ENCODE measurements at places on chromosomes 7 and 10. TPM values are rescaled to one million over a fixed set of nuclear protein-coding genes. Genes with fewer than 3 reads are reported as not detected.

DNA sequence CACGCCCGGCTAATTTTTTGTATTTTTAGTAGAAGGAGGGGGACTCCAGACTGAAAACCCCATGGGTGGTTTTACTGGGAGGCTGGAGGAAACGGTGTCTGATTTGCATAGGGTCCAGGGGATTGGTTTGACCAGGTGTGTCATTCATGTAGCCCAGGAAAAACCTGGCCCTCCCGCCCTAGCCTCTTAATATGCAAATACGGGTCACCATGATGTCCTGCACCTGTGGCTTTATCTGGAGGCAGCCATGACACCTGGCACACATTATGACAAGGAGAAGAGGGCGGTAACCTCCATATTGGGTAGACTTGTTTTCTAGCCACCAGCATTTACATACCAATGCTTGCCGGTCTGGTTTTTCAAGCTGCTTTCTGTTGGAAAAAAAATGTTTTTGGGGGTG is 68.0 kb downstream of the TRIL start:
- H3K4me3 ChIP-seq, result peak overlapping the region; percentile 27
- peak overlapping the region; percentile 25 for H3K27ac ChIP-seq
- no peaks in the 10 kb centered on the region for H3K27me3 ChIP-seq
- peak; percentile 58 for DNase-seq

Gene KCNH2
- 0.66 TPM for total RNA-seq

Gene DENND2A
- total RNA-seq, result not detected

Gene PTF1A
- not detected for total RNA-seq

Gene SPDYE8
- not detected for total RNA-seq

Gene HKDC1
- total RNA-seq, result 112 TPM

DNA sequence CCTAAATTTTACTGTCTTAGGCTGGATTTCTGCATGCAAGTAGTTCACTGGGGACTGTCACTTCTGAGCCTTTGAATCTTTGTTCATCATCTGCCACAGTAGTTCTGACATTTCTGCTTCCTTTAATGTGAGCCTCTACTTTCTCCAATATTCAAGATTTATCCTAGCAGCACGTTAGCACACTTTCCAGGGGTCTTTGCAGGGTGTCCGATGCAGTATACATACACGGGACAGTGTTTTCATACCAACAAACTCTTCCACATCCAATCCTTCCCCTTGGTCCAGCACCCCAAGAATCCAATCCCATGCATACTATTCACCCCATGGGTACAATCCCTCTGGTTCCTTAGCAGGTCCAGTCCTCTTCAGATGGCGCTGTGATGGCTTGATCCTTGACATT is 22.7 kb upstream of the NPTX2 start:
- no peak overlapping the region for H3K27ac ChIP-seq
- H3K36me3 ChIP-seq, result no peaks in the 10 kb centered on the region
- H3K27me3 ChIP-seq, result peaks cover 24% of the 10 kb centered on the region

Gene MRLN
- total RNA-seq, result not detected

Gene TMEM176A
- 6.1 TPM for total RNA-seq

DNA sequence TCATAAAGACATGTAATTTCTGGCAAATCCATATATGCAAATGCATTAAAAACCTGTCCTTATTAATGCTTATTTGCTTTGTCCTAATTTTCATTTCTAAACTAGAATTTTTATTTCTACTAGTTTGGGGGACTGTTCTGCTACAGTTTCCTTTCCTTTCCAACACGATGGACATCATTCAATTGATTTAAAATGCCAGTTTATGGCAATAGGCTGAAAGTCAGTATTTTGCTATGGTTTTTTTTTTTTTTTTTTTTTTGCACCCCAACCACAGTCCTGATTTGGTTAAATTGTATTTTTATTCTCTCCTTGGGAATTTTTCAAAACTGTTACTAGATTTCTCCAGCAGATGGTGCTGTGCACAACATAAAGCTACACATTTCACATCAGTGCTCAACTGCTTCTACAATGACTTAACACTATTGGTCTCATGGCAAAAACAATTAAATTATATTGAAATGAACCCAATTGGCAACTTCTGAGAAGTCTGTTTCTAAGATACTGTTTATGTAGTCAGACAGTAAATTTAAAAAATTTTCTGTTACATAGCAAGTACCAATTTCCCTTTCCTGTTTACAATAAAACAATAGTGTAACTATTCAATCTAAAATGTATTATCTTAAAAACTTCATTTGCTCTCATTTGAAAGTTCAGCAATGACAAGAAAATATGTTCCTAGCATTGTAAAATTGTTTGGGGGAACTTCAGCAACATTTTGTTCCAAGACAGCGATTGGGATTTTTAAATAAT is 193.8 kb upstream of the CCDC6 start:
- peaks cover 31% of the 10 kb centered on the region for H3K4me1 ChIP-seq
- H3K27ac ChIP-seq, result no peak overlapping the region
- H3K36me3 ChIP-seq, result no peaks in the 10 kb centered on the region
- no peaks in the 10 kb centered on the region for H3K27me3 ChIP-seq

GRCh38 chr7:107606303-107606702 is 26.3 kb downstream of the BCAP29 start:
- no peaks in the 10 kb centered on the region for H3K4me1 ChIP-seq
- no peak overlapping the region for H3K27ac ChIP-seq
- H3K36me3 ChIP-seq, result no peaks in the 10 kb centered on the region
- no peaks in the 10 kb centered on the region for H3K27me3 ChIP-seq

DNA sequence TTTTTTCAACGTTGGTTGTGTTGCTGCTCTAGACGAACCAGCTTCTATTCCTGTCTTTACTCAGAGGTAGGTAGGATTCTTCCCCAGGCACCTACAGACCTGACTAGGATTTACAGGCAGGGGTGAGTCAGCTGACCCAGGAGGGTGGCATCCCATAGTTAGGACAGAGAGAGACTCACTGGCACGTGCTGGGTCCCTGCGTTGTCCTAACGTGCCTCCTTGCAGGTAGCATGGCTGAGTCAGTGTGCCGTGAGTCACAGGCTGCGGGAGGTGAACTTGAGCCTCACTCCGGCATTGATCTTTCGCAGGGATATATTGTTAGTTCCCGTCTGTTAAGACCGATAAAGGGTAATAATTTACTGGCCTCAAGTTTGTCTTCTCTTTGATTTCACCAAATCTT is 96.5 kb downstream of the PFKFB3 start:
- H3K27ac ChIP-seq, result peak overlapping the region; percentile 97
- peaks cover 54% of the 10 kb centered on the region for H3K36me3 ChIP-seq
- peaks cover 89% of the 10 kb centered on the region for H3K4me1 ChIP-seq
- H3K27me3 ChIP-seq, result no peaks in the 10 kb centered on the region
- peak overlapping the region; percentile 20 for H3K4me3 ChIP-seq

DNA sequence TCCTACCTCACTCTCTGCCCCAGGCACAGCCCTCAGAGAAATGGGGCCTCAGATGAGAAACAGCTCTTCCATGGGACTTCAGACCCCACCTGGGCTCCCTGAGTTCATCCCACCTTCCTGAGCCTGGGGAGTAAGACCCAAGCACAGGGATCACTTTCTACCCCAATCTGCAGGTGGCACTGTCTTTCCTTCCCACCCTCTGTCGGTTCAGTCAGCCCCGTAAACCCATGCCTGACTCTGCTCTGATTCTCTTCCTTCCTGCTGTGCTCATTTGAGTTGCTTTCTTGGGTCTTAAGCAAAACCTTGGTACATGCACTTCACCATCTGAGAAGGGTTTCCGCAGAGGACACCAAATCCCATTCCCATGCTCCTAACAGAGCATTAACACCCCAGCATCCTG is 306.4 kb upstream of the CDC14C start:
- H3K4me1 ChIP-seq, result no peaks in the 10 kb centered on the region
- H3K27me3 ChIP-seq, result no peaks in the 10 kb centered on the region
- H3K36me3 ChIP-seq, result no peaks in the 10 kb centered on the region
- no peak overlapping the region for H3K4me3 ChIP-seq
- no peak overlapping the region for H3K27ac ChIP-seq

GRCh38 chr7:128738570-128739047 is 550 bp upstream of the CALU start:
- no peaks in the 10 kb centered on the region for H3K27me3 ChIP-seq
- peak overlapping the region; percentile 94 for H3K27ac ChIP-seq
- peak overlapping the region; percentile 97 for H3K4me3 ChIP-seq
- peaks cover 23% of the 10 kb centered on the region for H3K4me1 ChIP-seq

- H3K4me3 ChIP-seq, result no peak overlapping the region
- no peaks in the 10 kb centered on the region for H3K4me1 ChIP-seq
- no peaks in the 10 kb centered on the region for H3K27me3 ChIP-seq
- no peak overlapping the region for H3K27ac ChIP-seq
- DNase-seq, result no peak
- H3K36me3 ChIP-seq, result no peaks in the 10 kb centered on the region
These were observed 32.7 kb downstream of the DPYSL4 start for GRCh38 chr10:132219486-132219885.

Gene HOXA13
- total RNA-seq, result 1.6 TPM

DNA sequence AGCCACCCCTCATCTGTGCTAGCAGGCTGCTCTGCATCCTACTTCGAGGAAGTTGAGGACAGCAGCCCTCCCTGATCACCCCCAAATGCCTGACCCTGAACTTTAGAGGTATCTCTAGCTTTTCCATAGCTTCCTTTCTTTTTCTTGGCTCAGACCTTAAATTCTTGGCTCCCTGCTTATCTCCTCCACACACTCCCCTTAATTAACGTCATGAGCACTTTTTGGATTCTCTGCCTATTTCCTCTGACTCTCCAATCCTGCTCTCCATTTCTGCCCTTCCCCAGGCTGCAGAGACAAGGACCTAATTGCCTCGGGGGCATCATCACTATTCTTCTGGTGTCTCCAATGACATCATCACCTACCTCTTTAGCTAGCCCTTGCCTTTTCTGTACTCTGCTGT is 40.8 kb upstream of the SEC61G start:
- H3K4me3 ChIP-seq, result no peak overlapping the region
- no peak for DNase-seq
- H3K36me3 ChIP-seq, result no peaks in the 10 kb centered on the region
- no peaks in the 10 kb centered on the region for H3K4me1 ChIP-seq
- no peaks in the 10 kb centered on the region for H3K27me3 ChIP-seq

DNA sequence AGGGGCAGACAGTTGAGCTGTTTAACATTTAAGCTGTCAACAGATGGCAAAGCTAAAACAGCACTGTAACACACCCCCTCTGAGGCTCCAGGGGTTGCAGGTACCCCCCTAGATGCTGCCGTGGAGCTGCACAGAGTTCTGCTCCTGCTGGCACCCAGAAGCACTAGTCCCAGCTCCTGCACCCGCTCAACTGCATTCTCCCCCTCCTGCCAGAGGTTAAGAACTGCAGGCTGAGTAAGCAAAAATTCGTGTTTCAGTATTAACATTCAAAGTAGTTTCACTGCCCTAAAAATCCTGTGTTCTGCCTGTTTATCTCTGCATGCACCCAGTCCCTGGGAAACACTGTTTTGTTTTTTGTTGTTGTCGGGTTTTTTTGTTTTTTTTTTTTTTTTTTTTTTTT is 790.8 kb upstream of the KCND2 start:
- no peak overlapping the region for H3K4me3 ChIP-seq

DNA sequence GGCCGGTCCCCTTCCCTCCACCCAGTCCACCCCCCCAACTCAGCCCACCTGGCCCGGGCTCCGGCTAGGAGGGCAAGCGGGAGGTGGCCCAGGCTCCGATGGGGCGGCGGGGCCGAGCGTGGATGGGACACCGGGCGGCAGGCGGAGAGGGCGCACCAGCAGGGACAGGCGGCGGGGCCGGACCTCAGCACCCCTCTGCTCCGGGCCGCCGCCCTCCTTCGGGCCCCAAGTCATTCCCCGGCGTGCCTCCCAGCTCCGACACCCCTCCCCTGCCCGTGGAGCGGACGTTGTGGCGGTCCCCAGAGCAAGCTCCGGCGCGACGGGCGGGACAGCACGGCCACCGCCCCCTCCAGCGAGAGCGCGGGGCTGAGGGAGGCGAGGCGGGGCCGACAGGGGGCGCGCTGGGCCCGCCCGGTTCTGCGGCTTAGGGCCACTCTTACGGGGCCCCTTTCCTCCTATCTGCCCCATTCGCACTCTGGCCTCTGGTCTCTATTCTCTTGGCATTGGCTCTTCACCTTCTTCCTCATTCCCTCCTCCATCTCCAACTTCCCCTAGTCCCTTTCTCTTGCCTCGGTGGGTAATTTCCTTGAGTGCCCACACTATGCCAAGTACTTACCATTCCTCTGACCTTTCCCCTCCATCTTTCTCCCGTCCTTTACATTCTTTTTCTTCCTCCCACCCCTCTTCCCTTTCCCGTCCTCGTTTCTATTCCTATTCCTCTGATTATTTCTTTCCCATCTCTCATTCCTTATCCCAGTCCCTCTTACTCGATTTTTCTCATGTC is 701 bp upstream of the GBX1 start:
- H3K36me3 ChIP-seq, result no peaks in the 10 kb centered on the region
- DNase-seq, result peak; percentile 65
- no peak overlapping the region for H3K27ac ChIP-seq
- peak overlapping the region; percentile 60 for H3K4me3 ChIP-seq

- no peaks in the 10 kb centered on the region for H3K36me3 ChIP-seq
- no peak overlapping the region for H3K27ac ChIP-seq
- H3K4me1 ChIP-seq, result no peaks in the 10 kb centered on the region
- no peaks in the 10 kb centered on the region for H3K27me3 ChIP-seq
These were observed 122.4 kb downstream of the ZNF248 start for GRCh38 chr10:37734971-37735370.

Gene C10orf143
- total RNA-seq, result 0.78 TPM

- H3K4me3 ChIP-seq, result no peak overlapping the region
- no peak for DNase-seq
- no peak overlapping the region for H3K27ac ChIP-seq
- H3K36me3 ChIP-seq, result no peaks in the 10 kb centered on the region
These were observed 42.0 kb downstream of the GALNT17 start for GRCh38 chr7:71173955-71174354.

DNA sequence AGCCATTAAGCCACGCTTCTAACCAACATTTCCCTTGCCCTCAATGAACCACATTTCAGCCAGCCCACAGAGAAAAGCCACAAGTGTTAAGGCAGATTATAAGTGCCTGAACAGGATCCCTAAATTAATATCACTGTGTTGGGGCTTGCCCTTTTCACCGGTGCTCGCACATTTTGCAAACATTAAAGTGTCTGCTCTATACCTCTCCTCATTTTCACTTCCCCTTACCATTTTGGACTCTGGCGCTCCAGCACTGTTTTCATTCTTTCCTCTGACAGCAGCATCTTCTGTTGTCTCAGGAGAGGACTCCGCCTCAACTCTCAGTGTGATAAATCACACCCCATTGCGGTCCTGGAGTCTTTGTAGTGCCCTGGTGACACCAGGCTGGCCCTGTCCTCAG is 274.2 kb downstream of the BAMBI start:
- no peaks in the 10 kb centered on the region for H3K27me3 ChIP-seq
- H3K4me3 ChIP-seq, result no peak overlapping the region
- no peak overlapping the region for H3K27ac ChIP-seq
- H3K36me3 ChIP-seq, result peaks cover 9% of the 10 kb centered on the region

Data from Calu3 (cell line).